Motor neuron (in vitro differentiated cells): ENCODE measurements at places on chromosomes 6 and 20. TPM values are rescaled to one million over a fixed set of nuclear protein-coding genes. Genes with fewer than 3 reads are reported as not detected.

RGS17 gene
- 16.1 and 16.2 TPM in 2 replicates for total RNA-seq

SRSF12 gene
- 14.9 and 16.1 TPM in 2 replicates for total RNA-seq

CFB gene
- 7.4 and 8.1 TPM in 2 replicates for total RNA-seq

CRYBG1 gene
- total RNA-seq = 0.47 and 0.73 TPM in 2 replicates

PCIF1 gene
- 19.5 and 24.9 TPM in 2 replicates for total RNA-seq

GSTA1 gene
- total RNA-seq = not detected in 2 replicates

TMX4 gene
- total RNA-seq = 24.9 and 26.3 TPM in 2 replicates

CD2AP gene
- 39.6 and 43.8 TPM in 2 replicates for total RNA-seq

PRRC2A gene
- total RNA-seq = 76.3 and 105 TPM in 2 replicates

MAK gene
- total RNA-seq = 0.34 and 0.62 TPM in 2 replicates

AGER gene
- total RNA-seq = 1.4 and 1.9 TPM in 2 replicates

PRSS16 gene
- 1.7 and 2.1 TPM in 2 replicates for total RNA-seq

AFG1L gene
- total RNA-seq = 3.6 and 4.3 TPM in 2 replicates

- ATAC-seq = no peak
Observed at GRCh38 chr20:45827030-45827652, at the start of gene TNNC2. Gene TNNC2, minus strand, starts transcription at chr20:45827312. Its CDS starts 64 bp downstream, at chr20:45827248.

DNA sequence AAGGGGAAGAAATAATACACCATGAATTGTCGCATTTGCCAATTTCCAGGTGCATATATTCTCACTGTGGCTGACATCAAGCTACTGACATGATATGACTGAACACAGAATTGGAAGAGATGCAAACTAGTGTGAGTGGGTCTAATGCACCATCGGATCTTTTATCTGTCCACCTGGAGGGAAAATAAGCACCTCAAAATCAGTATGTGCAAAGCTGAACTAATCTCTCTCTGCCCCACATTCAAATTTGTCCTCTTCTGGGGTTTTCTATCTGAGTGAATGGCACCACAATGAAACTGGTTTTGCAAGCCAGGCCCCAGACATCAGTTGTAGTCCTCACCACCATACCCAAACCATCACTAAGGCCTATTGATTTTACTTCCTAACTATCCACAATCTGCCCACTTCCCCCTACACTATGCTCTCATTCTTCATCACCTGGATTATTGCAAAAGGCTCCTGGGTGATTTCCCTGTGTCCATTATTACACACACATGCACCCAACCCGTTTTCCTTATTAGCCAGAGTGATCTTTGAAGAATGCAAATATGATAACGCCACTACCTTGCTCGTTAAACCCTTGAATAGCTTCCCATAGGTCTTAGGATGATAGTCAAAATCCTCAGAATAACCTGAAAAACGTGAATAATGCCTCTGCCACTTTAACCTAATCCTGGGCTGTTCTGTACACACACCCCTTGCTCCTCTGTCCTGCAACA lies 159.0 kb upstream of the GMDS start:
- ATAC-seq = no peak

GRCh38 chr20:19858466-19859371 lies 100.7 kb downstream of the RIN2 start:
- ATAC-seq = no peak

GRCh38 chr20:56158489-56158888 lies 90.0 kb upstream of the MC3R start:
- no peak for ATAC-seq

GRCh38 chr6:133977983-133978895 lies 25.2 kb downstream of the TBPL1 start:
- ATAC-seq = peak; percentile 57

- peak; percentile 23 for ATAC-seq
Observed at GRCh38 chr20:59390437-59390836, 90.0 kb downstream of the EDN3 start.

DNA sequence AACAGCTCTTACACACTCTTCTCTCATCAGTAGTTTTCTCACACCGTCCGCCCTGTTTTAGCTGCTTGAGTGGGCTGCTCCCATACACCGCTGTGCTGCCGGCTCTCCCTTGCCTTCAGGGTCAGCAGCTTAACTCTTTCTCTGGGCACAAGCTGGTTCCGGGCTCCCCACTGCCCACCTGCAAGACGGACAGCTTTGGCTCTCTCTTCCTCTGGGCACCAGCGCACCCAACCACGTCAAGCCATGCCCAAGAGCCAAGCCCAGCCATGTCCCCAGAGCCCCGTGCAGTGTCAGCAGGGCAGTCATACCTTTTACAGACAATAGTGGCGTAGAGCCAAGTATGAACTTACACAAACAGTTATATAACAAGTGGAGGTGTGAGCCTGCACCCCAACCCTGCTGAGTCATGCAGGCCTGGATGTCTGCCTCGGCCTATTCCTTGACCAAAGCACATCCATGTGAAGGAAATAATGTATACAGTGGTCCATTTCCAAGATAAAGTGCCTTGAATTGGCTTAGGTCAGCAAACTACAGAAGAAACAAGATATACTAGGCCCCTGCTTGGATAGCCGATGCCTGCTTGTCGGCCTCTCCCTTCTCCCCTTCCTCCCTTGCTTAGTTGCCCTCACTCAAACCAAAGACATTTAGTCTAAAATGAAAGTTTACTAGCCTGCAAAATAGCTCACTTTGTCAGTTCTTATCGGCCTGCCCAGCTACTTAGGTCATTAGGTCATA lies 89.3 kb downstream of the JPH2 start:
- no peak for ATAC-seq

DNA sequence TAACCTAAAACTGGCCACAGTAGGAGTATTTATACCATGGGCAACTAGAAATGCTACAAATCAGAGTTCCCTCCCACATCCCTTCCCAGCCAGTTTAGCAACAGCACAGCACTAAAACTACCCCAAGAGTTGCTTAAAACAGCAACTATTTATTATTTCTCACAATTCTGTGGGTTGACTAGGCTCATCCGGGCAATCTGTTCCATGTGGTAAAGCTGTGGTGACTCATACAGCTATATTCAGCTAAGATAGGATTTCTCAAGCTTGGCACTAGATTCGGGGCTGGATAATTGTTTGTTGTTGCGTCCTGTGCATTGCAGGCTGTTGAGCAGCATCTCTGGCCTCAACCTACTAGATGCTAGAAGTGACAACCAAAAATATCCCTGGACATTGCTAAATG lies 8.6 kb upstream of the HECA start:
- peak; percentile 49 for ATAC-seq

DNA sequence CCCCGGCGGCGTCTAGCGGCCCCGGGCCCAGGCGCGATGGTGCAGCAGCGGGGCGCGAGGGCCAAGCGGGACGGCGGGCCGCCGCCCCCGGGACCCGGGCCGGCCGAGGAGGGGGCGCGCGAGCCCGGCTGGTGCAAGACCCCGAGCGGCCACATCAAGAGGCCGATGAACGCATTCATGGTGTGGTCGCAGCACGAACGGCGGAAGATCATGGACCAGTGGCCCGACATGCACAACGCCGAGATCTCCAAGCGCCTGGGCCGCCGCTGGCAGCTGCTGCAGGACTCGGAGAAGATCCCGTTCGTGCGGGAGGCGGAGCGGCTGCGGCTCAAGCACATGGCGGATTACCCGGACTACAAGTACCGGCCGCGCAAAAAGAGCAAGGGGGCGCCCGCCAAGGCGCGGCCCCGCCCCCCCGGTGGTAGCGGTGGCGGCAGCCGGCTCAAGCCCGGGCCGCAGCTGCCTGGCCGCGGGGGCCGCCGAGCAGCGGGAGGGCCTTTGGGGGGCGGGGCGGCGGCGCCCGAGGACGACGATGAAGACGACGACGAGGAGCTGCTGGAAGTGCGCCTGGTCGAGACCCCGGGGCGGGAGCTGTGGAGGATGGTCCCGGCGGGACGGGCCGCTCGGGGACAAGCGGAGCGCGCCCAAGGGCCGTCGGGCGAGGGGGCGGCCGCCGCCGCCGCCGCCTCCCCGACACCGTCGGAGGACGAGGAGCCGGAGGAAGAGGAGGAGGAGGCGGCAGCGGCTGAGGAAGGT lies 715 bp downstream of the SOX12 start:
- peak; percentile 1 for ATAC-seq

GRCh38 chr20:32338665-32339064 lies 19.5 kb upstream of the ASXL1 start:
- ATAC-seq = no peak

GRCh38 chr6:125340991-125341390 lies 39.2 kb upstream of the HDDC2 start:
- no peak for ATAC-seq

GRCh38 chr6:136210398-136211165 lies 39.5 kb downstream of the MTFR2 start:
- ATAC-seq = no peak

DNA sequence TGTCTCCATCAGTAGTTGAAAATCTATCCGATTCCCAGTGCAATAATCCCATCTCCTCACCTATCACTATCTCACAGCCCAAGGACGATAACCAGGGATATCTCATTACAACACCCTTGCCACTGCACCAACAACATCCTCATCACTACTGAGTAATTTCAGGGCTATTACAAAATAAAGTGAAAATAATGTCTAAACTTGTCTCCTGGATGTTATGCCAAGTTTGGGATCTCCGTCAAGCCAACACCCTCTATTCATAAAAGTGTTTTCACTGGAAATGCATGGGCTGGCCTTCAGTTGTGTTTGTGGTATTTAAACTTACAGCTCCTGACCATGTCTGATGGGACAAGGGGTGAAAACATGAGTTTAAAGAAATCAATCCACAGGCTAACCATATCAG lies 42.0 kb upstream of the STMND1 start:
- no peak for ATAC-seq
